ENCODE measurements at places on chromosomes 16 and 17. TPM values are rescaled to one million over a fixed set of nuclear protein-coding genes. Genes with fewer than 3 reads are reported as not detected.

GRCh38 chr17:43316522-43317142 is 82.2 kb upstream of the ARL4D start:
- no peak for ATAC-seq

DNA sequence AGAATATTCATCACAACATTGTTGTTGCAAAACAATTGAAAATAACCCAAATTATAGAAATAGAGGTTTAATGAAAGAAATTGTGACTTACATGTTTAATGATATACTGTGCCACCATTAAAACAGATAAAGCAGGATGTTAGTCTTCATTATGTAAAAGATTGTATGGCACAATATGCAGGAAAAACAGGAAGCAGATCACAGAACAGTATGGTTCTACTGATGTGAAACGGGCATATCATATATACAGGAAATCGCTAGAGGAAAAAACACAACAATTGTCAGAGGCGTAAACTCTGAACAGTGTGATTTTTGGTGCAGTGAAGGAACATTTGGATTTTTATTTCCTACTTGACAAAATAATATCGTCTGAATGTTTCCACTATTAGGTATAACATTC is 22.0 kb downstream of the OR3A1 start:
- ATAC-seq: no peak

Gene DNASE1L2
- total RNA-seq: 1.2 TPM

- no peak for ATAC-seq
Observed at GRCh38 chr16:58123896-58124600, 5.1 kb downstream of the CFAP20 start.

GRCh38 chr16:56966093-56966475 is 4.3 kb downstream of the CETP start:
- ATAC-seq: no peak

DNA sequence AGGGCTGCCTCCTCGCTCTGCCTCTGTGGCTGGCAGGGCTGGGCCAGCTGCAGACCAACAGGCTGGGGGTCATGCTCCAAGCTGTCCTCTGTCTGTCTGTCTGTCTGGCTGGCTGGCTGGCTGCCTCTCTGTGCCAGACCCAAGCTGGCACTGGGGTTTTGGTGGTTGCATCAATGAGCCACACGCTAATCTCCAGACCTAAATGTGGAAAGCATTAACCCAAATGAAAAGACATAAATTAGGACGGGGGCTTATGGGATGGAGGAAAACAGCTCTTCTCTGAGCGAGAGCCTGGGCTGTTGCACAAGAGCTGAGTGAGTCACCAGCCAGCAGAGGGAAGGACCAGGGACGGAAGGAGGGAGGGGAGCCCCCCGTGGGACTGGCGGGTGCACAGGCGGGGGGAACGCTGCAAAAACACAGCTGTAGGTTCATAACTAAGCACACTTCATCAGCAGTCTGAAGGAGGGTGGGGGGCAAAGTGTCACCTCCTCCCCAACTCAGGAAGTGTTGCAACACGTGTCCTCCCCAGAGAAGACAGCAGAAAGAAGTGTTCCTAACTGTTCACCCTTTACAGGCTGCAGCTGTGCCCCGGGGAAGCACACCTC is 83.4 kb downstream of the GAS7 start:
- peak; percentile 89 for ATAC-seq

DNA sequence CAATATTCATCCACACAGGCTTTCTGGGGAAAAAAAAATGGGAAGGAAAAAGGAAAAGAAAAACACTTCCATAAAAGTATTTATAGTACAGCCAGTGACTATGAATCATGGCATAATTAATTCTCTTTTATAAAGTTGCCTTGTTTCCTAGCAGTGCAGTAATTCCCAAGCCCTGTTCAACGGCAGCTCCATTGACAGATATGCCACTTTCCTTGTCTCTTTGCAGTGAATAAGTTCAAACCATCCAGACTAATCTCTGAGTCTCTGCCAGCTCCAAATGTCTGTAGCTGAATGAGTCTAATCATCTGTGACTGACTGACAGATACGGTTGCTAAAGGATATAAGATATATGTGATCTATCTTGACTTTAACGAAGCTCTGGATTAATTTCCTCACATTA is 52.9 kb upstream of the KCNJ16 start:
- ATAC-seq: peak; percentile 10

GRCh38 chr17:2214047-2214928 is 89.3 kb downstream of the SMG6 start:
- peak; percentile 90 for ATAC-seq

Gene BANP
- total RNA-seq: 13.4 TPM

Data from motor neuron (in vitro differentiated cells).